DMS79 (cell line): ENCODE measurements at places on chromosomes 12 and 14.

- DNase-seq: no peak
These were observed 1.9 kb downstream of the PRKD1 start for GRCh38 chr14:29925736-29926135.

- DNase-seq: no peak
These were observed 46.9 kb downstream of the ACTN1 start for GRCh38 chr14:68932231-68932630.

DNA sequence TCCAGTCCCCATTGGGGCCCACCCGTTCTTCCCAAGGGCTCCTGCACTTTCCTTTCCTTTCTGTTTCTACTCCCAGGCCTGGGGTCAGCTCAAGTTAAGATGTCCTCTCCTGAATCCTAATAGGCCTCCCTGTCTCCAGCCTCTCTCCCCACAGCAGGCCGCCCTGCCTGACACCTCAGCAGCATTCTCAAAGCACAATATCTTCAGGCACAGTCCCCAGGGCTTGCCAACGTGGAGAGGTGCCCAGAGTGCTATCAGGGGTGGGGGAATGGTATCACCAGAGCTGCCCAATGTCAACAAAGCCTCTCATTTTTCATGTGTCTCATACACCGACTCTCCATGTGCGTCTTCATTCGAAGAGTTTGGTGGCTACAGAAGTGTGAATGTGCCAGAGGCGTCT is 123.0 kb downstream of the FOXN3 start:
- DNase-seq: no peak

GRCh38 chr12:132162508-132163031 is 18.3 kb downstream of the NOC4L start:
- DNase-seq: peak; percentile 41

GRCh38 chr12:76633415-76633814 is 73.8 kb upstream of the OSBPL8 start:
- no peak for DNase-seq

DNA sequence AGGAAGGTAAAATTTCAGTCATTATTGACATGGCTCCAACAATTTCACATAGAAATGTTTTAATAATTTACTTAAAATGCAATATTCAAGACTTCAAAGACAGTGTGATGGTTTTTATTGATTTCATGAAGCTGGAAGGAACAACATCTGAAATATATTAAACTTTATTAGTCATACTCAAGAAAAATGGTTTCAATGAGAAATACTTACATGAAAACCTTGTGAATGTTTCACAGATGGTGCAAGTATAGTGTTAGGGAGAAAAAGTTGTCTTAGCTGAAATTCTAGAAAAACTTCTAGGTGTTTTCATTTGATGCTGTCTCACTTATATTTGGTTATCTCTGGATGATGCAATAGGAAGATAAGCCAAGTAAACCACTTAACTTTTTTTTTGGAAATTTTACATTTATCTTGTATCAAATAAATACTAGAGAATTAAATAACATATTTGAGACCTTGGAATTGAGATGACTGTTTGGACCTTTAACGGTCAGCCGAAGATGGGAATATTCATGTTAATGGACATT is 65.5 kb downstream of the PELI2 start:
- DNase-seq: no peak

DNA sequence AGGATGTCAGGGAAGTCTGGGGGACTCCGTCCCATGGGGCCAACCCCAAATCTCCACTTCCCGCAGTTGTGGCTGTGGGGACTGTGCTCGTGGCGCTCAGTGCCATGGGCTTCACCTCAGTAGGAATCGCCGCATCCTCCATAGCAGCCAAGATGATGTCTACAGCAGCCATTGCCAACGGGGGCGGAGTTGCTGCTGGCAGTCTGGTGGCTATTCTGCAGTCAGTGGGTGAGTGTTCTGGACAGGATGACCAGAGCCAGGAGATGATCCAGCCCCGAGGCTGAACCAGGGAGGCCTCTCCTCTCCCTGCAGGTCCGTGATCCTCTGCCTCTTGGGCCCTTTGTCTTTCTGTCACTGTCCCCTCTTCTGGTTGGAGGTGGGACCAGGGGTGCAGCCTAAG is 8.8 kb upstream of the IFI27 start:
- no peak for DNase-seq

DNA sequence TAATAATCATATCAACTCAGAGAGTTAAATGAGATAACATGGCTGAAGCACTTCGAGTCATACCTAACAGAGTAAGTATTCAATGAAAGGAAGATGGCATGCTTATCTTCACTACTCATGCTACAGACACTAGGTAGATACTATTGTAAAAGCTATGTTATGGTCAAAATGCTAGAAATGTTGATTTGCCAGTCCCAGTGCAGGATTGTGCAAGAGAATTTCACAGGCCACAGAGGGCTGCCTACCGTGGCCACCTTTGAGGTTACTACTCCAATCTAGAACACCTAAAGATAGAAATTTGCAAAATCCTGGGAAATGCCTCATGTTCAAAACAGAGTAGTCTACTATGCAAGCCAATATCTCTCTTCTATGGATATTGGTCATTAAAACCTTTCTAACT is 75.3 kb upstream of the PLEKHG7 start:
- DNase-seq: no peak

- no peak for DNase-seq
These were observed 5.1 kb downstream of the ARL6IP4 start for GRCh38 chr12:122985338-122986257.

GRCh38 chr12:88450136-88450535 is 130.1 kb downstream of the KITLG start:
- no peak for DNase-seq

GRCh38 chr12:94560431-94561221 is 89.7 kb downstream of the TMCC3 start:
- no peak for DNase-seq

DNA sequence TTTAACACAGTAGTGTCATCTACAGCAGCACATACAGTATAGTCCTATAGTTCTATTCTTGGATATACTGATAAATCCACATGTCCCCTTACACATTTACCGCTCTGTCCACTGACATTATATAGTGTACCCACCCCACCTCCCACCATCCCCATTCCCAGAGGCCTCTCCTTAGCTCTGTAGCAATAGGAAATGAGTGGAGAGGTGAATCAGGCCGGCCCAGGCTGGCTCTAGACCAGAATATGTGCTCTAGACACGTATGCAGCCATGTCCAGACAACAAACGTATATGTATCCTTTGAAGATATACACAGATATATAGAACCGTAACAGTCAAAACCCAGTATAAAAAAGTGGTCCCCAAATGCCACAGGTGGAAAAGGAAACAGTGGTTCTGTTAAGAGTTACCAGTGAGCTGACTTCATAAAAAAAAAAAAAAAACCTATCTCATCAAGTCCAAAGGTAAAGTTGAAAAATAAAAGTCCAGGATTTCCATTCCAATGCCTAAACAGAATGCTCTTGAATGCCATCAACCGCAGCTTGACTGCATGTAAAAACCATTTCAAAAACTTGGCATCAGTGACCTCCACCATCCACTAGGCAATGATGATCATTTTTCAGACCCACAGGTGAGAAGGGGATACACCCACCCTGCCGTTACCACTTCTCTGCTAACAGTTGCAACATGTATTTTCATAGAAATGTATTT is 16.7 kb downstream of the EGLN3 start:
- no peak for DNase-seq

- DNase-seq: no peak
These were observed 8.1 kb downstream of the PRKAB1 start for GRCh38 chr12:119676022-119676421.

- DNase-seq: no peak
These were observed 134.9 kb upstream of the MAX start for GRCh38 chr14:65237023-65237814.

GRCh38 chr14:100028990-100029677 is 36.1 kb upstream of the EVL start:
- no peak for DNase-seq

- no peak for DNase-seq
These were observed 254.4 kb upstream of the SFSWAP start for GRCh38 chr12:131456301-131457027.

DNA sequence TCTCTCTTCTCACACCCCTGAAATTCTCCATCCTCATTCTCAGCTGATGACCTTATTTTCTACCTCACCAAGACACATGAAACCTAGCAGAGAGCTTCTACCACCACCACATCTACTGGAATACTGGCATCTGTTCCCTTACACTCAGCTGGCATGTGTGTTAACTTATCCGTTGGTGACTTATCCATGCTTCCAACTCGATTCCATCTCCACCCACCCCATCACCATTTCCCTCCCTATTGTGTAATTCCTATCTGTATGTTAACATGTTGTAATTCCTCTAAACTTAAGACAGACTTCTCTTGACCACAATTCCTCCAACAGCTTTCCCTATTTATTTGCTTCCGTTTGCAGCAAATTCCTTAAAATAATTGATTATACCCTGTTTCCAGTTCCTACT is 15.4 kb downstream of the C1S start:
- DNase-seq: no peak

DNA sequence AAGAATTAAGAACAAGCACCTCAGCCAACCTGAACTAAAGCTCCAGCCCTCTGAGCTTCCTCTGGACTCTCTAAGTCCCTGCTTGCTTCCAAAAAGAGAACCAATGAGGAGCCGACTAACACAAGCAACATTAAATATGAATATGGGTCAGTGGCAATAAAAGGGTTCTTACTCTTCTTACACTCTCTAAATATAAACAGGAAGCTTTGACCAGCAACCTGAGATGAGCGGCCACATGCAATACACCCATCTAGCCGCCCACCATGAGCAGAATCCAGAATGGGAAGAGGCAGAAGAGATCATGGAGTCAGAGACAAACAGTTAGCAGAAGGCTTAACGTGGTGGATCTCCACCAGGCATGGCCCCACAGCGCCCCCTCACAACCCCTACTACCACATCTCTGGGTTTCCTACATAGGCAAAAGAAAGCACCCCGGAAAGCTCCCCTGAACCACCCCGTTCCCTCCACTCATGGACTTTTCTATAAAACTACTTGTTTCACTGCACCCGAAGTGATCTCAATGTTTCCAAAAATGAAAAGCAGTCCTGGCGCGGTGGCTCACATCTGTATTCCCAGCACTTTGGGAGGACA is 59.4 kb downstream of the TTC7B start:
- no peak for DNase-seq

GRCh38 chr12:49272790-49273725 is 8.2 kb downstream of the TUBA1C start:
- no peak for DNase-seq

- DNase-seq: no peak
These were observed 27.2 kb downstream of the CPM start for GRCh38 chr12:68905733-68906132.

DNA sequence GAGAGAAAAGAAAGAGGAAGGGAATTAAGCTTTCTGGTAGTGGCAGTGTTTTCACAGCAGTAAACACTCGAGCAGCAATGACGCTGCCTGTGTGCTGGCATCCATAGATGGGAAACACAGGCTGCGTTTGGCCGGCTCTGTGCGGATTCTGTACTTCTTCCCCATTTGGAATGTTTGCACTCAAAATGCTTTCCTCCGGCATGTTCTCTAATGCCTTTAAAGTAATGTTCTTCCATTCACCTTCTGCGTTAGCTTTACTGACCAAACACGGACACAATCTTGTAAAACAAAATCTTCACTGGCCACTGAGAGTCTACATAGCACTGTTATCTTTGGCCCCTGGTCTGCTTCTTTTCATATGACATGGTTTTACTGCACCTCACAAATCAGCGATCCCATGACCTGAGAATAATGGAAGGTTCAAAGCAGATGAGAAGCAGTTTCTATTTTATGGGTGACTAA is 31.4 kb downstream of the DCP1B start:
- no peak for DNase-seq

- DNase-seq: no peak
These were observed 117.3 kb upstream of the MYF6 start for GRCh38 chr12:80590085-80590484.

- DNase-seq: no peak
These were observed 5.3 kb downstream of the NUAK1 start for GRCh38 chr12:106133136-106134087.

DNA sequence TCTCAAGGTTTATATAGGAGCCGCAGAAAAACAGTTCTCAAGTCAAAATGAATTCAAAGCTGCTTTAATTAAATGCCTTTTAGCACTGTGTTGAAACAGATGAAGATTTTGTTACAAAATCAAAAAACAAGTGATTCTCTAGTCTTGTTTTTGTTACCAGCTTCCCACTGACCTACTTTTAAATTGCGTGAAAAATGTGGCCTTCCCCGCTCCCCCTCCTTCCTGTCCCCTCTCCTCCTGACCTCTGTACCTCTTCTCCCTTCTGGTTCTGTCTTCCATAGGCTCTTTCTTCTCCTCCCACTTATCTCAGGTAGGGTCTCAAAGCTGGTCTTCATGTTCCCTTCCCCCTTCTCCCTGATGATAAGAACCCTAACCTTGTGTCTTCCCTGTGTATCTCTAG is 90.0 kb upstream of the MDM1 start:
- no peak for DNase-seq

DNA sequence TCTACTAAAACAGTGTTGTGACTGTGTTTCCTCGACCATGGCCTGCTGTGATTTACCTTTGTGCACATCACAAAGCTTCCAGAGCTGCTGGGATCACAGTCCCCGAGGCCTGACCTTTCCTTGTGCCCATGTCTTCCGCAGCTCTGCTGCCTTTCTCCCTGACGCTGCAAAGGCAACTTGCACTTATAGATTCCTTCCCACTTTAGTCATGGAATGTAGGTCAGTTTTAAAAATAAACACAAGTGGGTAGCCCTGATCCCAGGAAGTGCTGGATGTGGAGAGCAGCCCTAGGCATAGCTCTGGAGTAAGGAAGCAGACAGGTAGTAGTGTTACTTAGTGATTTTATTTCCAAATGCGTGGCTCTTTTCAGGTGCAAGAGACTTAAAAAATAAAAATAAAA is 825.7 kb downstream of the AACS start:
- no peak for DNase-seq

GRCh38 chr14:86311151-86311550 is 781.2 kb downstream of the FLRT2 start:
- no peak for DNase-seq

GRCh38 chr12:48794870-48795269 is 6.0 kb upstream of the ADCY6 start:
- peak; percentile 68 for DNase-seq

- DNase-seq: no peak
These were observed 42.7 kb downstream of the SUSD6 start for GRCh38 chr14:69654116-69654515.

GRCh38 chr12:24902511-24903328 is 46.2 kb downstream of the BCAT1 start:
- DNase-seq: no peak

DNA sequence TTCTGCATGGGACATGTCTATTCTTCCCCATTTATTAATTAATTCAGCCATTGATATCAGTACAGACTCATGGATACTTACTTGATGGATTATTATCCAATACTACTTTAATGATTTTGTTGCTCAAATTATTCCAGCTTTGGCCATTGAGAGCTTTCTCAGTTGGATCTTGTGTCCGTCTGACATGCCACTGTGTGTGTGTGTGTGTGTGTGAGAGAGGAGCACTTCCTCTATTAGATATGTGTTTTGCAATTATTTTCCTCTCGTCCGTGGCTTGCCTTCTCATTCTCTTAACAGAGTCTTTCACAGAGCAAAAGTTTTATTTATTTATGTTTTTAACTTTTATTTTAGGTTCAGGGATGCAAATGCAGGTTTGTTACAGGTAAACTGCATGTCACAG is 194.2 kb downstream of the ADGRD1 start:
- DNase-seq: no peak
